Tibial artery (tissue), 4 donors: ENCODE measurements at places on chromosomes 6 and 20.
A peak's percentile ranks its signal among the peaks of the same experiment; 100 is the strongest.

DNA sequence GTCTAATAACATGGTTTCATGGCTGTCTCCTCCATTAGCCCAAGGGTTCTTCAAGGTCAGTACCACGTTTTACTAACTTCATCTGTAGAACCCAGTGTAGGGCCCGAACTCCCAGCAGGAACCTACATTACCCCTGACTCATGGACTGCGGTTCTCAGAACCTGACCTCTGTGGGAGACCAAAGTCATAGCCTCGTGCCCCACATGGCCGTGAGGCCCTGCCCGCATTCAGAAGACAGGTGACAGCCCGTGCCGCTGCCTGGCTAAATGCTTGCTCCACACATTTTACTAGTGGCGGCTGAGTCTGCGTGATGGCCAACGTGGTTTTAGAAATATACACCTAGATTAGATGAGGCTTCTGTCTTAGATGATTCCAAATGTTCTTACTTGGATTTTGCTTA is 94.9 kb downstream of the CDH4 start:
- no peak for DNase-seq

DNA sequence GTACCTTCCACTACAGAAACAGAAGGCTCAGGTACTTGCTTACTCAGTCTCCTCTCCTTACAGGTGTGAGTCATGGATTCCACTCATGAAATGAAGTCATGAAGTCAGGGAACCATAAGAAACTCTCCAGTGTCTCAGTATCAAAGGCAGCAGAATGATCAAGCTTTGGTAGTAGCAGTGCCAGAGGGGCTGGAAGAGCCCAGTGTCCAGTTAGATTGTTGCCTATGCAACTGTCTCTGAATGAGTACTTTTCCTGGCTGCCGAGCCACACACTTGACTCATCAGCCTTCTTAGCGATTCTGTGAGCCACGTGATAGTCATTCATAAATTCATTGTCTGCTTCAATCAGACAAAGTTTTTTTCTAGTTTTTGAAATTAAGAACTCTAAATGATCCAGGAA is 52.2 kb upstream of the DTNBP1 start:
- DNase-seq = no peak

- DNase-seq = no peak
Observed at GRCh38 chr6:116016846-116017545, 43.7 kb downstream of the FRK start.

DNA sequence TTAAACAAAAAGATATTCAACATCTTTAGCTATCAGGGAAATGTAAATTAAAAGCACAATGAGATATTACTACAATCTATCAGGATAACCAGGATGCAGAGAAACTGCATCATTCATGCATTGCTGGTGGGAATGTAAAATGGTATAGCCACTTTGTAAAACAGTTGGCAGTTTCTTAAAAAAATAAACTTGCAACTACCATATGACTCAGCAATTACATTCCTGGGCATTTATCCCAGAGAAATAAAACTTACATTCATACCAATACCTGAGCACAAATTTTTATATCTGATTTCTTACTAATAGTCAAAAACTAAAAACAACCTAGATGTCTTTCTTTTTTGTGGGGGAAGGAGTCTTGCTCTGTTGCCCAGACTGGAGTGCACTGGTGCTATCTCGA is 190.3 kb upstream of the TAB2 start:
- no peak for DNase-seq

DNA sequence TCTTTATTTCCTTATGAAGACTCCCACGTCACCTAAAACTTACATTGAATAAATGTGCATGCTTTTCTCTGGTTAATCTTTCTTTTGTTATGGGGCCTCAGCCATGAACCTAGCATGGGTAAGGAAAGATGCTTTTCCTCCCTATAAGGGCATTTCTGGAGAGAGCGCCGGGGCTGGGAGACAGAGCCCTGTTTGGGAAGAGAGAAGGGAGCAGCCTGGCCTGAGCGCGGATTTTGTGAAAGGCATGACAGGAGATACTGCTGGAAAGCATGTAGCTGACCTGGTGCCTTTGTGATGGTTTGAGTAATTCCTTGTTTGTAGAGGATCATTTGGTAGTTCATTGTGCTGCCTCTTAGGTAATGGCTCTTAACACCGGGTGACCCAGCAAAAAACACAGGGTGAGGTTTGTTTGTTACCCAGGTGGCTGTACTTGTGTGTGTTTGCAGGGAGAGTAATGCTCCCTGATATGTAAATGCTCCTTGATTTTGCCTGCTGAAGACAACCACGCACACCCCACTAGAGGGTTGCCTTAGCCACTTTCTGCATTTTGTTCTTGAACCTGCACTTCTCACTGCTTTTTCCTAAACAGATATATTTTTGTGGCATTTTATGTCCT is 59.2 kb downstream of the ANKRD6 start:
- DNase-seq = no peak

GRCh38 chr6:63677282-63677681 is 41.7 kb downstream of the PHF3 start:
- DNase-seq = no peak

DNA sequence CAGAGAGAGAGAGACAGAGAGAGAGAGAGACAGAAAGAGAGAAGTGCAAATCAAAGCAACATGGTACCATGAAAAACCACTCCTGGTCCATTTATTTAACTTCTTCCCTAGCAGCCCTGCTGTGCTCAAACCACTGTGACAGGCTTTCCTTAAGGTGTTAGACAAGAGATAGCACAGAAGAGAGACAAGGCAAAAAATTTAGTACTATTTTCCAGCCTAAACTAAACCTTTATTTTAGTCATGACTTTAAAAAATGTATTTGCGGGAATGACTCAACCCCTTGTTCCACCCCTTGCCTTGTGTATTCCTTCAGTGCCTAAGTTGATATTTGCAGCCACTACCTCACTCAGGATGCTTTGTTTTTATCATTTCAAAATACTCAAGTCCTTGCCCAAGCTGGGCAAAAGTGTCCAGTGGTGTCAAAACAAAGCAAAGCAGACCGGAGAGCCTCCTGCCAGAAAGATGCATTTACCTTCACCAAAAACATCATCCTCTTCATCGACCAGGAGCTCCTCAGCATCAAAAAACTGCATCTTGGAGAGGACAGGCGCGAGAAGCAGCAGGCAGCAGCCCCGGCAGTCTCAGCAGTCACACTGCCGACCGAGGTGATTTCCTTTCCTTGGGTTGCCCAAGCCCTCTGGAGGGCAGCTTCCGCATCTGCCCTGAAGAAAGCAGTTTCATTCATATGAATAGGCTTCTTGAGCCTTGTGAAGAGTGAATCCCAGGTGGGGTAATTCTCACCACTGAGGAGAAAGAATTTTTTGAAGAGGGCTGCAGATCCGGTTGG is at the start of gene RIPOR2:
Gene RIPOR2 (minus strand): TSS at position 595 of the 787 bp plus-strand sequence. CDS start 62 bp downstream, at position 533.
- DNase-seq = no peak

DNA sequence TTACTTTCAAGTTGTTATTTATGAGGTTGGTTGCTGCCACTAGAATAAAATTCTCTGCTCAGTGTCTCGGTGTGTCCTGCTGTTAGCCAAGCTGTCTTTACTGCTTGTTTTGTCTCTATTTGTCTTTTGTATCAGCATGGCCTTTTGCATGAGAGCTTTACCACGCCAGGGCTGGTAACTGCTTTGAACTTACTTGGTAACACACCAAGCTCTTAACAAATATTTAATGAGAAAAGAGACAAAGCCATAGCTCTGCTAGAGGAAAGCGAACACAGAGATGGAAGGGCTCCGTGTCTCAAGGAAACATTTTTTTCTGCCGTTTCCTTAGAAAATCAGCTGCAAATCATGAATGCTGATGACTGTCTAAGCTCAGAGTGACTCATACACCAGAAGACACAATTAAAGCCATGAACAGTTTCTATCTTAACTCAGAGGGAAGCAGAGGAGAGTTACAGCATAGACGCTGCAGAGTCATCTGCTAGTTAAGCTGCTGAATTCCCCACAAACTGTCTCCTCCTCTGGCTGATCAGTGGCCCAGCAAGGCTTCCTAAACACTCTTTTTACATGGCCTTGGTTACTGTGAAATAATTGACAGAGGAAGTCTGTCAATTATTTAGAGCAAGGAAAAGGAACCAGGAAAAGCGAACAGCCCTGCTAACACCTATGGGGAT is 44.8 kb downstream of the AGPAT4 start:
- DNase-seq = no peak

GRCh38 chr6:13513626-13514502 is 26.5 kb upstream of the GFOD1 start:
- DNase-seq = no peak

DNA sequence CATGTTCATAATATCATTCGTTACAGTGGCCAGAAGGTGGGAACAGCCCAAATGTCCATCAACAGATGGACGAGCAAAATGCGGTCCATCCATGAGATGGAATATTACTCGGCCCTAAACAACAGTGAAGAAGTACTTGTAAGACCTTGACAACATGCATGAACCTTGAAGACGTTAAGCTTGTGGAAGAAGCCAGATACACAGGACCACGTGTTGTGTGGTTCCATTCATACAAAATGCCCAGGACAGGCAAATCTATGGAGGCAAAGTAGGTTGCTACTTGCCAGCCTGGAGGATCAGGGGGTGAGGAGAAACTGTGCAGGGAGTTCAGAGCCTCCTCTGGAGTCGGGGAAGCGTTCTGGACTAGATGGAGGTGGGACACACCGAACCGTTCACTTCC is 207.1 kb downstream of the ERMARD start:
- DNase-seq = peak; percentile 13
